ENCODE measurements at places on chromosomes 4 and X.
A peak's percentile ranks its signal among the peaks of the same experiment; 100 is the strongest.

DNA sequence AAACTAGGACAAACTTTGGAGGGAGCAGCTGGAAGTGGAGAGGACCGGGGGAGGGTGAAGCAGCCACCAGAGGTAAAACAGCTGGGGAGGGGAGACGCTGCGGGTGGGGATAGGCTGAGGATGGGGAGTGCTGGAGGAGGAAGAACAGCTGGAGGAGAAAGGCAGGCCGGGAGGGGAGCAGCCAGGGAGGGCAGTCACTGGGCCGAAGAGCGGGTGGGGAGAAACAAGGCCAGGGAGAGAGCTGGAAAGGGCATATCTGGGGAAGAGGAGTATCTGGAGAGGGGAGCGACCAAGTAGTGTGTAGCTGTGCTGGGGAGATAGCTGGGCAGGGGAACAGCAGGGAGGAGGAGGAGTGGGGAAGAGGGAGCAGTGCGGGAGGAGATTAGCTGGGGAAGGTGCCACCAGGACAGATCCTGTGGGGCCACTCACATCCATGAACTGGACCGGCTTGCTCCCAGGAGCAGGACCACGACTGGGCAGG, 2.7 kb downstream of the SLC38A5 start:
- DNase-seq = no peak

- DNase-seq = no peak
Measured at GRCh38 chrX:154349979-154350378, 24.5 kb downstream of the FLNA start.

- peak; percentile 6 for DNase-seq
Measured at GRCh38 chrX:118499295-118499694, 3.7 kb downstream of the DOCK11 start.

GRCh38 chr4:25485104-25485503, 108.0 kb downstream of the ANAPC4 start:
- DNase-seq = no peak
